HT-29 (cell line): ENCODE measurements at places on chromosomes 16 and 17. TPM values are rescaled to one million over a fixed set of nuclear protein-coding genes. Genes with fewer than 3 reads are reported as not detected.

- no peak for DNase-seq
Observed at GRCh38 chr16:8628981-8629725, 7.7 kb downstream of the METTL22 start.

DNA sequence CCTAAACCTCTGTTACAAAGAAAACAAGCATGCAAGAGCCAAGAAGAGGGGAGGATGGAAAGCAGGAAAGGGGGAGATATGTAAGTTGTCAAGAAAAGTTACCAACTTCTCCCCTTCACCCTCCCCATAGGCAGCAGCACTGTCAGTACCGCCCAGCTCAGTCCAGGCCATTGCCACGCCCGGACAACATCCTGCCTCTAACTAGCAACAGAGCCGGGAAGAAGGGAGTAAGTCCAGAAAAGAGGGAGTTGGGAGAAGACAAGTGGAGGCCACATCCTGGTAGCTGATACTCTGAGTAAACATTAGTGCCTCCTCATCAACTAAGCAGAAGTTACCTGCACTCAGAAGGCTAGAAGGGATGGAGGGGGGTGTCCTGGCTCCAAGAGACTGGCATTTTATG lies 113.6 kb downstream of the SMG6 start:
- no peak for DNase-seq

DNA sequence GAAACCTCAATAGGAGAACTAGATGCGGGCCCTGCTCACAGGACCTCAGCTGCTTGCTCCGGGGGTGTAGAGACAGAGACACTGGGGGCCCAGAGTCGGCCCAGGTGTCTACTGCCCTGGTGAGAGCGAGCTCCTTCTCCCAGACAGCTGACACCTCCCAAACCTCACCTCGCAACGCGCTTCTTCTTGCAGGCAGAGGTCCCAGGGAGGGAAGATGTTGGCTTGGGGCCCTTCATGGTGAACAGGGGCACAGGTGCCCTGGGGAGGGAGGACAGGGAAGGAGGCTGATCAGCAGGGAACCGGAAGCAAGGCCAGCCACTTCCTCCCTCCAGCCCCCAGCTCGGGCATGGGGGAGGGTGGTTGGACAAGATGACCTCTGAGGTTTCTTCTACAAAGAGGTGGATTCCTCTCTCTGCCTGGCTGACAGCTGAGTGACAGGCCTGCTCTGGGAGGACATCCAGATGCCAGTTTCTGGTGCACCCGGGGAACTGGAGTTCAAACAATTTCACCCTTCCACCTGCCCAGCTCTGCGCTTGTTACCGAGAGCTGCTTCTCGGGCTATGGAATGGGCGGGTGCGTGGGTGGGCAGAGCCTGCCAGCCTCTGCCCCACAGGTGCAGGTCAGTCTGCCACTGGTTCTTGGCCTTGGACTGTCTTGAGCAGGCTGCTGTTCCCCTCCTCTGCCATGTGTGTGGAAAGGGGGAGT lies 11.7 kb upstream of the GFAP start:
- no peak for DNase-seq

DNA sequence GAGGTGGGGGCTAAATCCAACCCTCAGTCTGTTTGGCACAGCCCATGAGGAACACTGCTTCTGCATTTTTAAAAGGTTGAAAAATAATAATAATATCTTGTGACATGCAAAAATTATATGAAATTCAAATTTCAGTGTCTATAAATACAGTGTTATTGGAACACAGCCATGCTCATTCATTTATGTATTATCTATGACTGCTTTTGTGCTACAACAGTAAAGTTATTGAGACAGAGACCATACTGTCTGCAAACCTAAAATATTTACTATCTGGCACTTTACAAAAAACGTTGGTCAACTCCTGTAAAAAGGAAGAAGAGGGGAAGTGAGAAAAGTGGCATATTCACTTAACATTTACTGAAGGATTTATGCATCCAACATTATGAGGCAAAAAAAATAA lies 3.1 kb downstream of the ABCA5 start:
- no peak for DNase-seq

GRCh38 chr16:85407-85782 lies 7.4 kb downstream of the MPG start:
- no peak for DNase-seq

- peak; percentile 52 for DNase-seq
Observed at GRCh38 chr17:43536236-43536992, 9.7 kb downstream of the ETV4 start.

DNA sequence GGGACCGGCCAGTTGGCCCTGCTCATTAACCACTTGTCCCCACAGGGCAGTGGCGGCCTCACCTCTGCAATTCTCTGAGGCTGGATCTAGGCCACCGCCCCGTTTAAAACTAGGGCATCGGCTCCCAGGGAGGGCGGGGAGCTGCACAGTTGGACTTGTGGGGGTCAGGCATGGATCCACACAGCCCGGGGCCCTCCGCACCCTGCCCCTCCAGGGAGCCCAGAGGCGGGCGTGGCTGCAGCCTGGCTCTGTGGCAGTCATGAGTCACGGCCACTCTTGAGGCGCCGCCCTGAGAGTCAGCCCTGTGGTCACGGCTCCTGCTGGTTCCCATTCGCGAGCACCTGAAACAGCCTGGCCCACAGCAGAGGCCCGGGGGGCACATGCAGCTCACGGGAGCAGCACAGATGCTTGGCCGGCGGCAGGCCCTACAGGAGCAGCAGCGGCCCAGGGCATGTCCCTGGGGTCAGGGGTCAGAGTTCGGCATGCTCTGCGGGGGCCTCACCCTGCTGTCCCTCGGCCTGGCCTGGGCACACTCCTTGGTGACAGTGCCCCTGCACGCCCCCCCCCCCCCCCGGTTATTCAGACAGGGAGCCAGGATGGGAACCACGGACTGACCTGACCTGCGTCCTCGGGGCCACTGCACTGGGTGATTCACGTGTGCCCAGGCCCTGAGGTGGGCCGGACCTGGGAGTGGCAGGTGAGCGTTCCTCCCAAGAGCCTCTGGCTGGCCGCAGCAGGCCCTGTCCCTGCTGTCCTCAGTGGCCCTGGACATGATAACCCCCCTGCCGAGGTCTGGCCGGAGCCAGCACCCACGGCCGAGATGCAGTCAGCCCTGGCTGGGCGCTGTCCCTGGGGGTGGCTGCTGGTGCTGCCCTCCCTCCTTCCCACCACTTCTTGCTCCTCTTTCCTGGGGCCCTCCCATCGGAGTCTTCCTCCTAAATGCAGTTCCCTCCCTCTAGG lies 8.2 kb downstream of the CAPN15 start:
- peak; percentile 77 for DNase-seq

DNA sequence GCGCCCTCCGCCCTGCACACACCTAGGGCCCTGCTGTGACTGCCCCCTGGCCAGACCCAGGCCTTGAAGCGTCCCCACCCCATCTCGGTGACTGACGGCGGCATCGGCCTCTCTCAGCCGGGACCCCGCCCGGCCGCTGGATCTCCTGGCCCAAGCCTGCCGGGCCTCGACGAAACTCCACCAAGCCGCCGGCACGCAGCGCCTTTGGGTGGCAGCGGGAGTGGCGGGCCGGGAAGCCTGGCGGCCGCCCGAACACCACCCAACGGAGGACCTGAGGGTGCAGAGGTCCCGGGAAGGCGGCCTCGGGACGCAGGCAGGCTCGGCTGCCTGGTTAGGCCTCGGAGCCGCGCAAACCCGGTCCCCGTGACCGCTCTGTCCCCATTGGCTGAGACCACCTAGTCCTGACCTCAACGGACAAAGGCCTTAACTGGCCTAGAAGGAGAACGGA lies 12.0 kb upstream of the TMEM97 start:
- no peak for DNase-seq

PIK3R5 gene
- total RNA-seq: not detected in 2 replicates

TMED6 gene
- 0.10 TPM in 1 of 2 replicates, not detected in the other for total RNA-seq

CES5A gene
- total RNA-seq: not detected in 2 replicates

NPTX1 gene
- total RNA-seq: not detected in 2 replicates

TBC1D3C gene
- not detected in 2 replicates for total RNA-seq

NPIPB6 gene
- 1.2 TPM in 1 of 2 replicates, not detected in the other for total RNA-seq

KRT40 gene
- 2.4 and 2.7 TPM in 2 replicates for total RNA-seq

ETV4 gene
- 129 and 149 TPM in 2 replicates for total RNA-seq
